ENCODE measurements at places on chromosomes 5 and 9.

GRCh38 chr9:128097543-128098296 is 29.7 kb downstream of the SLC25A25 start:
- DNase-seq, result no peak

DNA sequence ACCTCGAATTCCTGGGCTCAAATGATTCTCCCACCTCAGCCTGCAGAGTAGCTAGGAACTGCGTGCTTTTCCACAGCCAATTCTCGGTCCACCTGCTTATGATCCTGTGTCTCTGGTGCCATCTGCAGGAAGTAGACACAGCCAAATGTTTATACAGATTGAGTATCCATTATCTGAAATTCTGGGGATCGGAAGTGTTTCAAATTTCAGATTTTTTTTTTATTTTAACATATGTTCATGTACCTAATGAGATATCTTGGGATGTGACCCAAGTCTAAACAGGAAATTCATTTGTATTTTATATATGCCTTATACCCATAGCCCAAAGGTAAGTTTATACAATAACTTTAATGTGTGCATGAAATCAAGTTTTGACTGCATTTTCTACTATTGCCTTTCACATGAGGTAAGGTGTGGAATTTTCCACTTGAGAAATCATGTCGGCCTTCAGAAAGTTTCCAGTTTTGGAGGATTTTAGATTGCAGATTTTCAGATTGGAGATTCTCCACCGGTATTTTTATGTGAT is 89.5 kb downstream of the ESM1 start:
- DNase-seq, result no peak

DNA sequence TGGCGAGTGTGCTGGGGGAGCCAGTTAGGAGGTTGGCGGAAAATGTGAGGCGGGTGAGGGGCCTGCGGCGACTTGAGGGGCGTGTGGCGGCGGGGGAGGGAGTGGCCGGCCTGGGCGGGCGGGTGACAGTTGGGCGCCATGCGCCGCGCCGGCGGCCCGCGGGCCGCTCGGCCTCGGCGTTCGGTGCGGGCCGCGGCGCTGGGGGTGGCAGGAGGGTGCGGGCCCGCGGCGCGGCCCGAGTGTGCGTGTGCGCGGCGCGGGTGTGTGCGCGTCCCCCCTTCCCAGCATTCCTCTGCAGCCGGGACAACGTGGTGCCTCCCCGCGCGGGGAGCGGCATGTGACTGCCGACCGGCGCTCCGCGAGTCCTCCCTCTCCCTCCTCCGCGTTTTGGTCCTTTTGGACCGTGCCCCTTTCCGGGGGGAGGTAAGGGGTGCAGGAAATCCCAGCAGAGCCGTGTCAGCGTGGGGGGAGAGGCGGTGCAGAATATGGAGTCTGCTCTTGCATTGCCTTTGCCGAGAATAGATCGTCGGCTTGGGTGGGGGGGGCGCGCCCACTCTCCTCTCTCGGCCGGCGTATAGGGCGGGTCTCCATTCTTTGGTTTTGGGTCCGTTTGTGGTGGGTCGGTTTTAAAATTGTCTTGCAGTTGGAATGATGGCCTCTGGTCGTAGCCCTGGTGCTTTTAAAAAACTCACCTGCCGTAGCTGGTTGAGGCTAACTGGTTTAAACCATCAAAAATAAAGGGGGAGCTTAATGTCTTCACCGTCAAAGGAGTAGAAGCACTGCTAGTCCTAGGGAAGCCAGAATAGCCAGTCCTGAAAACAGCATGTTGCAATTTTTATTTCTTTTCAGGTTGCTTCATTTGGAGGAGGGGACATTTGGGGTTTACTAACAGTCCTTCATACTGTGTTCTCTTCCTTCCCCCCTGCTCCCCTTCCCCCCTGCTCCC is 2.0 kb downstream of the LARP1 start:
- DNase-seq, result peak; percentile 31

- DNase-seq, result no peak
Observed at GRCh38 chr5:81068063-81068462, 107.9 kb downstream of the RASGRF2 start.

- DNase-seq, result peak; percentile 3
Observed at GRCh38 chr5:109656829-109657228, 32.9 kb upstream of the MAN2A1 start.

- DNase-seq, result no peak
Observed at GRCh38 chr9:35105571-35106342, 2.8 kb upstream of the STOML2 start.

- no peak for DNase-seq
Observed at GRCh38 chr5:134758176-134758503, 439 bp upstream of the DDX46 start.

GRCh38 chr5:132115375-132115774 is 41.8 kb downstream of the CSF2 start:
- DNase-seq, result no peak

DNA sequence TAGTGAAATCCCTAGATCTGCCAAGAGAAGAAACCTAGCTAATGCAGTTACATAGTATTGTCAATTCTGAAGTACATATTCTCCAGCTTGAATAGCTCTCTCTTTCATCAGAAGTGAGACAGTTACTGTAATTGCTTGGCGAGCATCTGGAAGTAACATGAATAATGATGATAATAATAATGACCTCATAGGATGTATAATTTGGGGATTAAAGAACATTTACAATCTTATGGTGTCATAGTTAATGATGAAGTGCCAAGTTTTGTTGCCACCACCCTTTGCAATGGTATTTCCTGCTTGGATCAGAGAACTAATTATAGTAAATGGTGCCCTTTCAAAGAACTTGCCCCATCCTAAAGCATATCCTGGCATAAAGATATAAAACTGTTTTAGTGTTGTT is 201.4 kb downstream of the ADAMTSL1 start:
- no peak for DNase-seq

GRCh38 chr5:160493806-160494338 is 72.2 kb downstream of the PTTG1 start:
- DNase-seq, result no peak

DNA sequence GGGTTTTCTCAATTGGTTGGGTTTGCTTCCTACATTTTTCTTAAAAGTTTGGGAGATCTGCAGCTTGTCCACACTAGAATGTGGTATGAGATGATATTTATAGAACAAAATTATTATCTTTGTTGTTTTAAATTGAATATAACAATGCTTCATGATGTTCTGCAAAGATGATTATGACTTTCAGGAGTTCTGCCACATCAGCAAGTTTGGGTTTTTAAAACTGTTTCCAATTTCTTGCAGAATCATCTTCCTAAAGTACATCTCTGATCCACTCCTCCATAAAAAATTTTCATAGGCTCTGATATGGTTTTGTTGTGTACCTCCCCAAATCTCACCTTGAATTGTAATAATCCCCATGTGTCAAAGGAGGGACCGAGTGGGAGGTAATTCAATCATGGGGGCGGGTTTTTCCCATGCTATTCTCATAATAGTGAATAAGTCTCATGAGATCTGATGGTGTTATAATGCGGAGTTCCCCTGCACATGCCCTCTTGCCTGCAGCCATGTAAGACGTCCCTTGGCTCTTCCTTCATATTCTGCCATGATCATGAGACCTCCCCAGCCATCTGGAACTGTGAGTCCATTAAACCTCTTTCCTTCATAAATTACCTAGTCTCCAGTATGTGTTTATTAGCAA is 119.1 kb upstream of the PTGER4 start:
- no peak for DNase-seq

DNA sequence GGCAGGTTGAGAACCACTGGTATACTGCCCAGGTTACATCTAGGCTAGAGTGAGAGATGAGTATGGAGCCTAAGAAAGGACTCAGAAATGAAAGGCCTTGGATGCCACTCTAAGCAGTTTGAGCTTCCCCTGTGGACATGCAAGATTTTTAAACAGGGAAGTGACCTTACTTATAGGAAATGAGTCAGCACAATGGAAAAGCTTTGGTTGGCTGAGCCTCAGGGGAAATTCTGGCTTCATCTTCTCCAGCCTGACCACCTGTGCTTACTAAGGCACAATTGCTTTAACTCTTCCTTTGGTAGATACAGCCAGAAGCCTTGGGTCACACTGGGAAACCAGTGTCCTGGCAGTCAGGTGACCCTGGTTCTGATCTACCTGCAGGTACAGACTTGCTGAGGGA is 380.2 kb upstream of the ZNF462 start:
- DNase-seq, result no peak

GRCh38 chr9:35729700-35730485 is 2.1 kb downstream of the TLN1 start:
- no peak for DNase-seq

DNA sequence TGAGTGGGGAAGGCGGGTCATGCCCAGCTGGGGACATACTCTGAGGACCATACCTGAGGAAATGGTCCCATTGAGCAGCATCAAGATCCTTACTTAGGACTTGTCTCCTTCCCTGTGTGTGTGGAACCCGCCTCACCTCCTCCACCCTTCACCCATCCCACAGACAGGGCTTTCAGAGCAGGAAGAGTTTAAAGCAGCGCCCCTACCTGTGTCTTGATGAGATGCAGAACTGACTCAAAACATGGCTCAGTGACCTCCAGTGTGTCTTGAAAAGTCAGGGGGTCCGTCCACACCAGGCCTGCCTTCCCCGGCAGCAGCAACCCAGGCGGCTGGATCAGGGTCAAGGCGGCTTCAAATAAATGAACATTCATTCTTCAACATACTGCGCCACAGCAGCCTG is 38.4 kb downstream of the PLAC8L1 start:
- no peak for DNase-seq

GRCh38 chr5:57666582-57666981 is 184.0 kb upstream of the ACTBL2 start:
- DNase-seq, result no peak

- DNase-seq, result no peak
Observed at GRCh38 chr5:27311544-27311943, 273.2 kb upstream of the CDH9 start.

- no peak for DNase-seq
Observed at GRCh38 chr9:71509054-71509453, 259.3 kb downstream of the CEMIP2 start.

GRCh38 chr5:85670417-85670816 is 947.3 kb upstream of the COX7C start:
- no peak for DNase-seq

All from activated gamma-delta T cell treated with Interleukin-2 at 50 U/mL for 16 hours (primary cell).